Activated naive CD8-positive, alpha-beta T cell treated with anti-CD3 and anti-CD28 coated beads for 36 hours (primary cell): ENCODE measurements at places on chromosomes 1 and 21.
A peak's percentile ranks its signal among the peaks of the same experiment; 100 is the strongest.

DNA sequence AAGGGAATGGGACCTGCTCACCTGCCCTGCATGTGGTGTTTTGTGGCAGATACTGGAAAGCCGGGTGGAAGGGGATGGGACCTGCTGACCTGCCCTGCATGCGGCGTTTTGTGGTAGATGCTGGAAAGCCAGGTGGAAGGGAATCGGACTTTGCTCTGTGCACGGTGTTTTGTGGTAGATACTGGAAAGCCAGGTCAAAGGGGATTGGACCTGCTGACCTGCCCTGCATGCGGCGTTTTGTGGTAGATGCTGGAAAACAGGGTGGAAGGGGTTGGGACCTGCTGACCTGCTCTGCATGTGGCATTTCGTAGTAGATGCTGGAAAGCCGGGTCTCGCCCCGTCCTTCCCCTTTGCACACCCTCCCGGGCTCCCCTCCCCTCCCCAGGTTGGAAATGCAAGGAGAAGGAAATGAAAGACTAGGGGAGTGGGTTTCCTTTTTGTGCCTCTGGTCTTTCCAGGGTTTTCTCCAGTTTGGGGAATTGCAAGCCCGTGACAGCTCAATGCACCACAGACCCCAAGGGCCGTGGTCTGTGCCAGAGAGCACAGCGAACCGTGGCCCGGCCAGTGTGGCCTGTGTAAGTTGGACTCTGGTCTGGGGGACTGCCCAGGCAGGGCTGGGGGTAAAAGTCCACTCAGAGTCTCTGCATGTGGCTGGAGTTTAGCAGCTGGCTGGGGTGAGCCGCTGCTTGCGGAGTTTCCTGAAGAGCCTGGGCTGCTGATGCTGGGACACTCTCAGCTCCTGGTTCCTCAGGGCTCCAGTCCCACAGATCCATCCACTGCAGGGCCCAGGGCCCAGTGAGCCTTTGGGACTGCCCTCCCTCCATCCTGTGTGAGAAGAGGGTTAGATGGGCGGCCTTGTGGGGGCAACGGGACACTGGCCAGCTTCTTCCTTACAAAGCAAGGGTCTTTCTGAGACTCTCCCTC is 105.5 kb downstream of the CRYAA start:
- H3K4me3 ChIP-seq = no peak overlapping the region
- H3K27me3 ChIP-seq = peaks cover 46% of the 10 kb centered on the region
- H3K4me1 ChIP-seq = peaks cover 2% of the 10 kb centered on the region
- H3K36me3 ChIP-seq = no peaks in the 10 kb centered on the region
- no peak overlapping the region for H3K27ac ChIP-seq
- no peak for DNase-seq

DNA sequence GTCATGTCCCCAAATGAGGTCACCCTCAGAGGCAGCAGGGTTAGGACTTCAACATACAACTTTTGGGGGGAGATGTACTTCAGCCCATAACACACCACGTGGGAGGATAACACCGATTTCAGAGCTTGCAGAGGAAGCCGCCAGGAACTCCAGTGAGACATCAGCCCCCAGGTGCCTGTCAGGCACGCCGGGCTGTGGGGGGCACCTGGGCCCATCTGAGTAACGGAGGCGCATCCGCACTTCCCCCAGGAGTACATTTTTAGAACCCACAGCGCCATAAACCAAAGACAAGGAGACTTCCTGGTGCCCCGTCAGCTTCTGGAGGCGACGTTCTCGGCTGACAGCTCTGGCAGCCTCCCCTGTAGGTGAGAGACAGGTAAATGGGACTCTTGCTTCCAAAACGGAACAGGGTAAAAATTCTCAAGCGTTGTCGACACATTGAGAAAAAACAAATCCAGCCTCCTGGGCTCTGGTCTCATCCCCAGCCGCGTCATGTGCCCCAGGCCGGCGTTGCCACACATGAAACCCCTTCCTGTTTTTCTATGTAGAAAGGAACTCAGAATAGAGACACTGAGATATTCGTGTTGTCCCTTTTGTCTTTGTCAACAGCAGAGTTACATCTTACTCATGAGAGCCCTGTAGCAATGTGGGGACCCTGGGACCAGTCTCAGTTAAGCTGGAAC is 93.3 kb downstream of the PDE9A start:
- H3K4me3 ChIP-seq = peak overlapping the region; percentile 47
- H3K27ac ChIP-seq = peak overlapping the region; percentile 92
- no peaks in the 10 kb centered on the region for H3K27me3 ChIP-seq
- peaks cover 22% of the 10 kb centered on the region for H3K4me1 ChIP-seq

DNA sequence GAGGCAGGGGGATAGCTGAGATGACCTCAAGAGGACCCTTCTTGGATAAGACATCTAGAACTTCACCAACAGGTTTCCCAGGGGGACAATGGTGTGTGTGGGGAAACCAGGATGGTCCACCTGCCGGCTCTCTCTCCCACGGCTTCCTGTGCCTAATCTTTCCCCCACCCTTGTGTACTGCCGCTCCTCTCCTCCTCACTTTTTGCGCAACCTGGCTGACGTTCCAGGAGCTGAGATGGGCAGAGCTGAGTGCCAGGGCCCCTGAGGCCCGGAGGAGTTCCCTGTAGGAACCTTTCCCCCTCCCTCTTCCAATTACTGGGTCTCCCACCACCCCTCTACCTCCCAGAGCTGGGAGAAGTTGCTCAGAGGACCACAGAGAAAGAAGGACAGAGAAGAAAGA is 6.9 kb downstream of the SLC26A9 start:
- peaks cover 19% of the 10 kb centered on the region for H3K27me3 ChIP-seq
- H3K4me1 ChIP-seq = no peaks in the 10 kb centered on the region
- H3K4me3 ChIP-seq = no peak overlapping the region
- no peak overlapping the region for H3K27ac ChIP-seq
- no peak for DNase-seq

DNA sequence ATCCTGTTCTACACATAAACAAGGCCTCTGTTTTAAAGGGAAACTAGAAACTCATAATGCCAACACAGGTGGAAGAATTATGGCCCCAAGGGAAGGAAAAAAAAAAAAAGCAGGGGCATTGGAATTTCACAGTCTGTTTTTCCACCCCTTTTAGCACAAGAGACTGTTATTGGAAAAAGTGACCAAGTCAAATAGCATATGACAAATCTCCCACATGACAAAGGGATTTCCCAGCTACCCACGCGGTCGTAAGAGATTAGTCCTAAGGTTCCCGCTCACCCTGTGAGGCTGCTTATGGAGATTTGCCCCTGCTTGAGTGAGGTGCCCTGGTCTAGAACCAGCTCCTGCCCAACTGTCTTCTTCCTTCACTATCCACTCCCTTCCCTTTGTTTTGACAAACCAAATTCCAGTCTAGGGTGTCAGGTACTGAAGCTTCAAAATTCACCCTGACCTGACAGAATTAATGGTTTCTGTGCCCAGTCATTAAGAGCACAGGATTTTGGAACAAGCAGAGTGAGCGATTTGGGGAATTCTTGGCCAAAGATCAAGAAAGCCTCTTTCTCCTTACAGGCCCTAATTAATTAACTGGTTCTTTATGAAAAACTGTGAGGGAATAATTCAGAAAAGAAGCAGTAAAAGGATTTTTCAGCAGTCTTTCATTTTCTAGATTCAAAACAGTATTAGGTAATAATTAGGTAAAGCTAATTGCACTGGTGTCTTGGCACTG is 107.3 kb downstream of the NMNAT2 start:
- DNase-seq = peak; percentile 28
- peak overlapping the region; percentile 77 for H3K27ac ChIP-seq
- H3K36me3 ChIP-seq = no peaks in the 10 kb centered on the region
- peaks cover 4% of the 10 kb centered on the region for H3K27me3 ChIP-seq
- no peak overlapping the region for H3K4me3 ChIP-seq

DNA sequence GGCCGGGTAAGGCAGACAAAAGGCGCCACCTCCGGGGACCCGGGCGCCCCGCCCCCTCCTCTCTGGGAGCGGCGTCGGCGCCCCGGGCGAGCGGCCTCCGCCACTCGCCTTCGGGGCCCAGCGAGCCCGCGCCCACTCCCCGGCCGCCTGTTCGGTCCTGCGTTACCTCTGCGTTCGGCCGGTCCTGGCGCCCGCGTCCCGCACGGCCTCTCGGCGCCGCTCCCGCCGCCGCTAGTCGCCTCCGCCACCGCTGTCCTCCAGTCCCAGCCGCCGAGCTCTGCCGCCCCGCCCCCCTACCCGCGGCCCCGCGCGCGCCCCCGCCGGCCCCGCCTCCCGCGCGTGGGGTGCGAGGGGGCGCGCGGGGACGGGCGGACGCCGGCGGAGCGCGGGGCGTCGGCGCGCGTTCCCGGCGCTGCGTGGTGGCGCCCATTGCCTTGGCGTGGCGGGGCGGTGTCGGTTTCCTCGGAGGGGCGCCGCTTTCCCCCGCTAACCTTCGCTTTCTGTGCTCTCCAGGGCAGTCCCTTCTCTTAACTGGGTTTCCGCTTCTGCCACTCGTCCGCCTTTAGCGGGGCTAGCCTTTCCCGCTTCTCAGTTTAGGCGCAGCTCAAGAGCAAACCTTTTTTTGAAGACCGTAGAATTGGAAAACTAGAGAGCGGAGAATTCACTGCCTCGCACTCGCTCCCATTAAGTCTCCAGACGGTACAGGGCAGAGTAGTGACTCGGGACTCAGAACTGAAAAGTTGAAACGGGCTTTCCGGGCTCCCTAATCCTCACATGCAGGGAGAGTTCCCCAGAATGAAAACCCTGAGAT is at the start of gene HP1BP3:
Gene HP1BP3 (minus strand): TSS at position 279 of the 811 bp plus-strand sequence. CDS start 6,867 bp downstream, outside the sequence.
- peak; percentile 87 for DNase-seq
- H3K27me3 ChIP-seq = no peaks in the 10 kb centered on the region
- peak within 1 kb of the TSS; percentile 96 for H3K27ac ChIP-seq

DNA sequence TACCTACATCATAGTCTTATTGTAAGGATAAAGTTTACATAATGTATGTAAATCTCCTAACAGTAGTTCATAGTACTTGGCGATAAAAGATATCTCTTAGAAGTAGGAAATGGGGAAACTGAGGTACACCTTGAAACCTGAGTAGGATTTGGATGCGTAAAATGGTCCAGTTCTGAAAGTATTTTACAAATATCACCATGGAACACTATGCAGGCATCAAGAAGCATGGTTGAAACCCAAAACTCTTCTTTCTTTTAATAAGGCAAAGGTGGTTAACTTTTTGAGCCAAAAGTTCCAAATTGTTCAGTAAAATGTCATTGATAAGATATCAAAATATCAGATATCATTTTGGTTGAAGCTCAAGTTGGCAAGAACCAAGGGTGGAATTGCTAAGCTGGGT is 46.0 kb downstream of the ROR1 start:
- no peaks in the 10 kb centered on the region for H3K4me1 ChIP-seq
- H3K36me3 ChIP-seq = no peaks in the 10 kb centered on the region
- DNase-seq = no peak
- H3K4me3 ChIP-seq = no peak overlapping the region

DNA sequence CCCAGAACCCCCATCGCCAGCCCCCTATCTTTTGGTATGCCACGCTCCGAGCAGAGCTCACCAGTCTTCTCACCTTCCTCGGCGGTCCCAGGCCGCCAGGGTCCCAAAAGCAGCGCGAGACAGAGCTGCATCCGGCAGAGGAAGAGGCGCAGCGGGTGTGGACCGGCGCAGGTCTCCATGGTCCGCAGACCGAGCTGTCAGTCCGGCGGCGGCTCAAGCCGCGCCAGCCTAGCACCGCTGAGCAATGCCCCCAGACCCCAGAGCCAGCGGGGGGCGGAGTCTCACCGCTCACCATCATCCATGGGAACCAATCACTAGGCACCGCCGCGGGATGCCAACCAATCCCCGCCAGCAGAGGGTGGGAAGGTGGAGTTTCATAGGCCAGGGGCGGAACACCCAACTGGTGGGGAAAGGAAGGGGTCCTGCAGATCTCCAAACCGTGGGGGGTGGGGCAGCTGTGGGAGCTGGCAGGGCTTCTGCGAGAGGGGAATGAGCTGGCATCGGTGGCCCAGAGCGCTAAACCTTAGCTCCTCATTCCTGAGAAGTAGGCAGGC is at the start of gene EPHA10:
Gene EPHA10 (minus strand): TSS at position 233 of the 554 bp plus-strand sequence. CDS start 54 bp downstream, at position 179.
- H3K27ac ChIP-seq = no peak within 1 kb of the TSS
- peaks cover 80% of the 10 kb centered on the region for H3K27me3 ChIP-seq
- DNase-seq = no peak
- peaks cover 17% of the 10 kb centered on the region for H3K4me1 ChIP-seq

- H3K27me3 ChIP-seq = no peaks in the 10 kb centered on the region
- no peak overlapping the region for H3K4me3 ChIP-seq
- no peak for DNase-seq
- no peaks in the 10 kb centered on the region for H3K36me3 ChIP-seq
- H3K4me1 ChIP-seq = no peaks in the 10 kb centered on the region
These were observed 146.3 kb upstream of the GREM2 start for GRCh38 chr1:240758296-240758695.

GRCh38 chr1:214422137-214422671 is 129.2 kb downstream of the PTPN14 start:
- no peaks in the 10 kb centered on the region for H3K27me3 ChIP-seq
- no peak overlapping the region for H3K27ac ChIP-seq
- no peak for DNase-seq
- no peak overlapping the region for H3K4me3 ChIP-seq
- H3K4me1 ChIP-seq = peaks cover 8% of the 10 kb centered on the region
- H3K36me3 ChIP-seq = peaks cover 2% of the 10 kb centered on the region

DNA sequence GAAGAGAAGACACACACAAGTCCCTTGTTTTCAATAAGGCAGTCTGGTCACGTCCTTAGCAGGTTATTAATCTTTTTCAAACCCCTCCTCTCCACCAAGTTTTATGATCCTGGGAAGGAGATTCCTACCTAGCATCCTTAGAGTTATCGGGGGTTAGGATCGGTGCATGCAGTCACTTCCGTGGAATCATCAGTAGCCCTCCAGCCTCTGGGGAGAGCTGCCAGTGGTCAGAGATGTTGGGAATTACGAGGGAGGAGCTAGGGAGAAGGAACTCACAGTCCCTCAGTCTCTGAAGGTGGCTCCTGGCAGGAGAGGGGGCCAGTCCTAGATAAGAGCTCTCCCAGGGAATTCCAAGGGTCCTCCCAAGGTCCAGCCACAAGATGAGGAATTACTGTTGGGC is 57.7 kb upstream of the ATP5PO start:
- H3K36me3 ChIP-seq = peaks cover 20% of the 10 kb centered on the region
- no peak for DNase-seq
- H3K4me1 ChIP-seq = peaks cover 46% of the 10 kb centered on the region
- no peaks in the 10 kb centered on the region for H3K27me3 ChIP-seq

DNA sequence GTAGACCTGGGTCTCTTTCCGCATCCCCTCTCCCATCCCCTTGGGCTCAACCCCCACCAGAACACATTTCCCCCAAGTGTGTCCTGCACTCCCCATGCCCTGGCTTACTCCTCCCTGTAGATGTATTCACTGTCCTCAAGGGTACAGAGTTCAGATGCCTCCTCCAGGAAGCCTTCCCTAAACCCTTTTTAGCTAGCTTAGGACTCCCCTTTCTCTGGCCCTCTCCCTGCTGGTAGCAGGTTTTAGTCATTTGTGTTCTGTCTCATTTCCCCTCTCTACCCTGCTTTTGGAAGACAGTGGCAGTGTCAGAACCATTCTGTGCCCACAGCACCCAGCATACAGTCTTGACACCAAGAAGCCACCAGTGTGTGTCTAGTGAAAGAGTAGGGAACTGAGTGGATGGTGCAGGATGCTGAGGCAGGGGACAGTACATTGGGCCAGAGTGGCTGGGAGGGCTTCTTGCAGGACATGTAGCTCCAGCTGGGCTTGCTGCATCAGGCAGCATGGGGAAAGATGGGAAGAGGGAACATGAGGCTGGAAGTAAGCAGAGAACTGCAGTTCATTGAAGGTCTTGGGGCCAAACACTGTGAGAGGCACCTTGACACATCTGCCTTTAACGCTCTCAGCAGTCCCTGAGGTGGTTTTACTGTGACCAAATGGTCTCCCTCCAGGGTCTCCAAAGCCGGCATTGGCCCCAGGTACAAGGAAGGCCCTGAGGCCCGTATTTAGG is 2.5 kb downstream of the FOXO6 start:
- no peak for DNase-seq
- no peak overlapping the region for H3K27ac ChIP-seq
- H3K27me3 ChIP-seq = peaks cover 30% of the 10 kb centered on the region
- peaks cover 11% of the 10 kb centered on the region for H3K4me1 ChIP-seq

- no peak overlapping the region for H3K4me3 ChIP-seq
- H3K36me3 ChIP-seq = peaks cover 25% of the 10 kb centered on the region
- peaks cover 17% of the 10 kb centered on the region for H3K4me1 ChIP-seq
- no peaks in the 10 kb centered on the region for H3K27me3 ChIP-seq
- H3K27ac ChIP-seq = no peak overlapping the region
These were observed 44.1 kb upstream of the GLIS1 start for GRCh38 chr1:53783056-53783455.
